ENCODE measurements at places on chromosomes 6 and 20.

GRCh38 chr6:111114482-111114881 is 27.2 kb downstream of the SLC16A10 start:
- DNase-seq: no peak

DNA sequence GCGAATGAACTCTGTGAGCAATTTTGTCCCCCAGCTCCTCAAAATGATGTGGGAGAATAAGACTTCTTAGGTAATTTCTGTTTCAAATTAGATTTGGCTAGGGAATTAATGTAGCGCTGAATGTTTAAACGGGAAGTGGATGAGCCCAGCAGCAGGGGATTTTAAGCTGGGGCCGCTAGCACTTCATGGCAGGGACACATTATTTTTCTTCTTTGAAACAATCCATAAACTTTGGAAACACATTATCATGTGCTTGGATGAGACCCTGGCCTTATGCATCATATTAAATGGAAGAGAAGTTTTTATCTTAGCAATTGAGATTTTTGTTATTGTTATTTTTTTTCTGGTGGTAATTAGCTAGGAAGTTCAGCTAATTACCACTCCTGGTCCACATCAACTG is 74.2 kb upstream of the FUCA2 start:
- no peak for DNase-seq

DNA sequence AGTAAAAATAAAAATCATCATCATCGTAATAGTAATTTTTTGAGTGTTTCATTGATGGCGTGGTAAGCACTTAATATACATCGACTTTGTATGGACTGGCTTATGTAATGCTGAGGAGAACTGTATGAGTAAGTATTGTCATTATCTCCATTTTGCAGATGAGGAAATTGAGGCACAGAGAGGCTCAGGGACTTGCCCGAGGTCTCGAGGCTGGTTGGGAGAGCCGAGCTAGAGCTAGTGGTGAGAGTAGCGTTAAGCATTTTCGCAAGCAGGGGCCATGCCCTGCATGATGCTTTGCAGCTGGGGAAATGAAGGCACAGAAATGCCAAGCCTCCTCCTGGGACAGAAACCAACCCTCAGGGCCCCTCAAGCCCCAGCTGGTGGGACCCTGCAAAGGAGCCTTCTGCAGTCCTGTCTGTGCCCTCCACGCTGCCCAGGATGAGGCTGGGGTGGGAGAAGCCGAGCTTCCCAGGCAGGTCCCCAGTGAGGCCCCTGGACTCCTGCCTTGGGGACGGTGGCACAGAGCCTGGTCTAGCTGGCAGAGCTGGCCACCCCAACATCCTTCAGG is 31.1 kb upstream of the STX16 start:
- no peak for DNase-seq

DNA sequence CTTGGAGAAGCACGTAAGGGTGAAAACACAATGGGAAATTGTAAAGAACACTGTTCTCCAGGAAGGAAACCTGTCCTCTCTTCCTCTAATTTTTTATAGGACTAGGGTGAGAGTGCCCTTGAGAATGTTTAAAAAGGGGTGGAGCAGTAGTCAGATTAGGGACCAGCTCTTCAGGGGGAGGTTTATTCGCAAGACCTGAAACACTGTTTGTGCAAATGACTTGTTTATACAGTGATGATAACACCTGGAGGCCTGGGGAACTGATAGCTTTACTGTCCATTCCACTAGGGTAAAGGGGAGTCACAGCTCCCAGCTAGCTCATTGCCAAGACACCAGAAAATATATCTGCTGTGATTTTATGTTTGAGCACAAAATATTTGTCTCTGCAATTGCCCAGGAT is 8.1 kb upstream of the FUT9 start:
- no peak for DNase-seq

DNA sequence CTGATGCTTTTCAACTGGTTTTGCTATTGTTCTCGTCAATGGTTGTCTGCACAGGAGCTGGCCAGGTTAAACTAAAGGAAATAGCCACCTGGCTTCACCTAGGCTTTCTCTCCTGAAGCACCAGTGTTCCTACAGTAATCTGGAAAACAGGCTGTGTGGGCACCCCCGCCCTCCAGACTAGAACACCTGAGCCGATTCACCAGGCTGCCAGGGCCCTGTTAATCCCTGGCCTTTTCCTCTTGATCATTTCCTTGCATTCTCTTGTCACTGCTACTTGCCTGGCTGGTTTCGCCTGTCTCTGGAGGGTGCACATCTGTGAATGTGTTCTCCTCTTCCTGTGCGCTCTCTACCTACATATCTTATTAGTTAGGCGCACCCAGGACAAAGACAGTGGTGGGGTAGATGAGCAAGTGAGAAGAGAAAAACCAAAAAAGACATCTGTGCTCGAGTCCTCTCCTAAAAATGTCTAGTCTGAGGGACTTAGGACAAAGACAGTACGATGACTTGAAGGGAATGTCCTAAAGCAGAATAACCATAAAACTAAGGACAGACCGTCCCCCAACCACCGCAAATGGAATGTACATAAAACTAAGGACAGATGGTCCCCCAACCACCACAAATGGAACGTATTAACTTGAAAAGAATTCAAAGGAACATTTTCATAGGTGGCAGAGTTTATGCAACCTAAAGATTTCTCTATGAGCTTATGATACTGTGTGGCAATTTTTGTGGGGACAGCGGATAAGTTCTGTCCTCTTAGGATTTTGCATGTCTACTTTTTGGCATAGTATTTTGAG is 45.9 kb upstream of the EMILIN3 start:
- DNase-seq: no peak

DNA sequence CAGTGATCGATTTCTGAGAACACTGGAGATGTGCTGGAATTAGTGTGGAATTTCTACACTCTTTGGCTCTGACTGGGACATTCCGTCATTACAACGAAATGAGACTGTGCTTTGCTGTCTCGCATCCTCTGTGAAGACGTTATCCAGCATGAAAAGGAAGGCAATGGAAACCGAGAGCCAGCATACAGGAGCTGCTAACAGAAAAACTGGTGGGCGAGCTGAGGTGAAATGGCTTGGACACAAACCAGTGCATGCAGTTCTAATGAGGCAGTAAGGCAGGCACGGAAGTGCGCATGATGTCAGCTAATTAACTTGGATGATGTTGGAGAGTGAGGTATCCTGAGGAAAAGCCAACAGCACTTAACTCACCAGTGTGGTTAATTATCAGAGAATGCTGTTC is 202.8 kb upstream of the AGPAT4 start:
- no peak for DNase-seq

GRCh38 chr6:118815495-118815894 is 78.5 kb upstream of the ASF1A start:
- no peak for DNase-seq
